ENCODE measurements at places on chromosomes 2 and 18.

DNA sequence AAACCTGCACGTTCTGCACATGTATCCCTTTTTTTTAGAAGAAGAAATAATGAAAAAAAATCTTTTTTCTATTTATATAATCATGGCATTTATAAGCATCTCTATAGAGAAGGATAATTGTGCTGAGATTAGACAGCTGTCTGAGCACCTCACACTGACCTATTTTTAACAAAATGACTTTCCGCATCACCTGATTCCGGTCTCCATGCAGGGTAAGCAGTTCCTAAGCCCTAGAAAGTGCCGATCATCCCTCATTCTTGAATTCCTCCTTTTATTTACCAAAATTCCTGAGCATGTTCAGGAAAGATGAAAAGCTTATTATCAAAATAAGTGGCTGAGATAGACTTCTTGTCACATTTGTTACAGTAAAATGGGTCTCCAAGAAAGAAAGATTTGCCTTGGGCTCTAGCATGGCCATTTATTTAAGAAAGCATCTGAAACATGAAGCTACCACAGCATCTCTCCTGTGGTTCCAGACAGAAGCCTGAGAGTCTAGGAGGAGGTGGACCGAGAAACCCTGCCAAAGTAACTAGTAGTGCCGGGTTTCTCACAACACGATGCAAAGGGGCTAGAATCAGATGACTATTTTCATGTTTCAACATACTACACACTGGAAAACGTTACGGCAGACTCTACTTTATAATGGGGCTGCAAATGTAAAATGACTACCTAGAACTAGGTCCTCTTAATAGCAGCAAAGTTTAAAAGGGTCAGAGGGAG is 670 bp downstream of the GKN1 start:
- DNase-seq = no peak

GRCh38 chr2:66874411-66874810 is 439.5 kb downstream of the MEIS1 start:
- DNase-seq = no peak

DNA sequence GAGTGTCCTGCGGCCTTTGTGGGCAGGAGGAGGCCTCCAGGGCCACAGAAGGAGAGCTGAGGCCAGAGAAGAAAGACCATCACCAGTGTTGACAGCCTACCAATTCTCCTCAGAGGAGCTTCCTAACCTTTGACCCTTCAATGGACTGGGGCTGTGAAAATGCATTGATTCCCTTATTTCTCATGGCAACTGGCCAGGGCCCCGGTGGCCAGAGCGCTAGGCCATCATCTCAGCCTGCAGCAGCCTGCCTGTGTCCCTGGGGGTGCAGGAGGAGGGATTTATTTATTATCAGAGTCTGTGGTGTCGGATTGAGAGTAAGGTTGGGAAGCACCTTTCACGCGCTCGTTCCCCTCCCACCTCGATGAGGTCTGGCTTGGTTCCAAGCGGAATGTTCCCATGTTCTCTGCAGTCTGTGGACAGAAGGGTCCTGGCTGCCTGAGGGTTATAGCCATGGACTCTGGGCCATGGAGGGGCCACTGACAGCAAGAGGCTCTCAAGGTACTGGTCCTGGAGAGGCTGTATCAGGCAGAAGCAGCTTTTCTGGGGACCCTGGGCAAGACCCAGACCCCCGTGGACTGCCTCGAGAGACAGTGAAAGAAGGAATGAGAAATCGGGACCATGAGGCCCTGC is 53.8 kb downstream of the CYP27C1 start:
- DNase-seq = no peak

GRCh38 chr2:172808156-172808555 is 72.5 kb downstream of the RAPGEF4 start:
- no peak for DNase-seq

DNA sequence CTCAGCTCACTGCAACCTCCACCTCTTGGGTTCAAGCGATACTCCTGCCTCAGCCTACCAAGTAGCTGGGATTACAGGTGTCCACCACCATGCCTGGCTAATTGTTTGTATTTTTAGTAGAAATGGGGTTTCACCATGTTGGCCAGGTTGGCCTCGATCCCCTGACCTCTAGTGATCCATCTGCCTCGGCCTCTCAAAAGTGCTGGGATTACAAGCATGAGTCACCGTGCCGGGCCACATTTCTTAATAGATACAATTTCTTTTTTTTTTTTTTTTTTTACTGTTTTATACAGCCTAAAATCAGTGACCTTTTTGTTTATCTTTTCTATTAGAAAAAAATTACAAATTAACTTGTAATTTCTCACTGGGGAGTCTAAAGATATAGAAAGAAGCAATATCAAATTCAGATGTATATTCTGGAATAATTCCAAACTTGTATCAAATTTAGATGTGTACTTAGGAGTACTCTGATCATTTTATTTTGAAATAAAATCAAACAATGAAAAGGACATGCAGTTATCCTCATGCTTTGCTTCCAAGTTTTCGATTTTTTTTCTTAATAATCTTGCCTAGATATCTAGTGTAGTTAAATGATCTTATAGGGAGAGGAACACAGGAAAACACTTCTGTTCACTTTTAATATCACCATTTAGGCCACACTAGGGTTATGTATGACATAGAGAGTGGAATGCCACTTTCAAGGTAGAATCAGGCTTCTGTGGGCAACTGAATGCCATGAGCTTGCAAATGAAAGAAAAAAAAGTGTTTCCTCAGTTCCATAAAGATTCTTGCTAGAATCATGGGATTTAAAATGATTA is 1089.3 kb downstream of the SUCLG1 start:
- no peak for DNase-seq

- DNase-seq = peak; percentile 74
Measured at GRCh38 chr2:200603972-200604371, 18.2 kb downstream of the AOX1 start.

DNA sequence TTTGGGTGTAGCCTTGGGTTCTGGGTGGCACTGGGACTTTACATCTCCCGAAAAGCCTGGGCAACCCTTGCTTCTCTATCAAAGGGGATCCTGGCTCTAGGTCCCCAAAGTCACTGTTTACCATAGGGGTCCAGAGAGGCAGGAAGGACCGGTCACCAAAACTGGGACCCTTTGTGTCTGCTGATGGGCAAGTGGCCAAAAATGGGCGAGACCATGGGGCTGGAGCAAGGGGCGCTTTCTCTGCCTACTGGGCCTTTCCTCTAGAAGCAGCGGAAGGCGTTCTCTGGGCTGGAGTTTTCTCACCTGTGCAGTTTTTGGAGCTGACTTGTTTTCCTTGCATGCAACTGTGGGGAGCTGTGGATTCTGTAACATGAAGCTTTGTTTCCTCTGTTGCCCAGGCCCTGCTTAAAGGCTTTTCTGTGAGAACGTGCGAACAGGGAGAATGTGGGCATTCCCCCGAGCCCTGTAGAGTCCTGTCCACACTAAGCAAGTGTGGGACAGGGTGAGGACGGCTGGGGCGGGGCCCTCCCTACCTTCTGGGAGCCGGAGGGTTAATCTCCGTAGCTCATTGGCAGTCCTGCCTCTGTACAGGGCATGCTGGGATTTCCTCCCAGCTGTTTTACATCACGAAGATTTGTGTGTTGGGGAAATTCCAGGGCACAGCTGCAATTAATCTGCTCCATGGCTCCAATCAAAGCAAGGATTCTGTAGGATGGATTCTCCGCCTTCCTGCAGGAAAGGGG is 50.2 kb downstream of the TGOLN2 start:
- no peak for DNase-seq

DNA sequence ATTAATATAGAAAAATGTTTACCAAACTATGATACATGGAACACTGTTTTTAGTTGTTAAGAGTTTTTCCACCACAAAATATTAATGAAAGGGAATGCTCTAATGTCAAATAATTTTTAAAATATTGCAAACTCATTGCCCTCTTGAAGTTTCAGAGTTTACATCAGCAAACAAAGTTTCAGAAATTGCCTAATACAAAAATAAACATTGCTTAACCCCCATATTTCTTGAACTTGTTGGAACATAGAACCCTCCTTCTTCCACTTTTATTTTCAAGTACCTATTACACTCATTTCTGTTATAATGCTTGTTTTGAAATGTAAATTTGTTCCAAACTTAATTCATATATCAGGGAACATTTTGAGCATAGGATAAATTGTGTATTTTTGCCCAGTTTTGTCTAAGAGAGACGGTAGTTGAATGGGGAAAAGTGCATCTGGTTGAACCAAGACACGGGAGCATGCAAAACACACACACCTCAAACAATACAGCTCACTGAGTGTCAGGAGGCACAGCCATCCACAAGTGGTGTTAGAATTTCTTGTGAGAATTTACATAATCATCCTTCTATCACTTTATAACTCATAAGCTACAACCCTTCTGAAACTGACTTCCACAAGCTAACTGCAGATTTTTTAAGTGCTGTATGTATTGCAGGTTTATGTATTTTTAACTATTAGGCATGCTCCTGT is 5.3 kb upstream of the MC4R start:
- DNase-seq = no peak

Data from NCI-H226 (cell line).